ENCODE measurements at places on chromosomes 1 and 21. TPM values are rescaled to one million over a fixed set of nuclear protein-coding genes. Genes with fewer than 3 reads are reported as not detected.

DNA sequence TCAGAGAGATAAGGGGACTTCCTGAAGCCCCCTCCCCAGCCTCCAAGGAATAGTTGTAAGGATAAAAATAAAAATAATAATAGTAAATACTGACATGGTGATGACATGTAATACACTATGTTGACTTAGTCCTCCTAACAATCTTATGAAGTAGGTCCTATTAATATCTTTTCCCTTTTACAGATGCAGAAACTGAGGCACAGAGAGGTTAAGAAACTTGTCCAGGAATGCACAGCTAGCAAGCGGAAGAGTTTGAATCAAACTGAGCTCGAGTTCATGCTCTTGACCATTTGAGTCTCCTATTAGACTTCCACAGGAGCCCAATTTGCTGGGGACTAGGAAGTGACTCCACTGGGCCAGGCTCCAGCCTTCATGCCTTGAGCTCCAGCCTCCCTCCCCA is 194.8 kb downstream of the GRIK3 start:
- H3K36me3 ChIP-seq = no peaks in the 10 kb centered on the region
- H3K4me3 ChIP-seq = no peak overlapping the region
- no peak overlapping the region for H3K27ac ChIP-seq
- DNase-seq = no peak

Gene PKN2
- 45.5 TPM for total RNA-seq

DNA sequence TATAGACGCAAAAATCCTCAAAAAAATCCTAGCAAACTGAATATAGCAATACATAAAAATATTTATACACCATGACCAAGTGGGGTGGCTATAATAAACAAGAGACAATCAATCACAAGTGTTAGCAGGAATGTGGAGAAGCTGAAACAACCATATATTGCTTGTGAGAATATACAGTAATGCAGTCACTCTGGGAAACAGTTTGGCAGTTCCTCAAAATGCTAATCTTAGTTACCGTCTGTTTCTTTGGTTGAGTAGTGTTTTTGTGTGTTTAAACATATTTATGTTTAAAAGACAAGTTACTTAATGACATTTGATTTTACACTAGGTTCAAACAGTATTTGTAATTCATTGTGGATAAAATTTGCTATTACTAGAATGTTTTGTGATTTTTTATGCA is 792.0 kb downstream of the LTN1 start:
- no peaks in the 10 kb centered on the region for H3K4me1 ChIP-seq
- no peak overlapping the region for H3K27ac ChIP-seq
- no peak for DNase-seq
- H3K27me3 ChIP-seq = no peaks in the 10 kb centered on the region

- no peak overlapping the region for H3K4me3 ChIP-seq
- H3K27me3 ChIP-seq = no peaks in the 10 kb centered on the region
- H3K27ac ChIP-seq = no peak overlapping the region
These were observed 44.2 kb upstream of the EXOSC10 start for GRCh38 chr1:11143907-11144306.

Gene AIRE
- total RNA-seq = 0.18 TPM

Gene LAPTM5
- 10.7 TPM for total RNA-seq

GRCh38 chr1:15915991-15916390 is 59.9 kb downstream of the ZBTB17 start:
- peaks cover 10% of the 10 kb centered on the region for H3K4me1 ChIP-seq
- no peak overlapping the region for H3K27ac ChIP-seq
- no peak overlapping the region for H3K4me3 ChIP-seq

DNA sequence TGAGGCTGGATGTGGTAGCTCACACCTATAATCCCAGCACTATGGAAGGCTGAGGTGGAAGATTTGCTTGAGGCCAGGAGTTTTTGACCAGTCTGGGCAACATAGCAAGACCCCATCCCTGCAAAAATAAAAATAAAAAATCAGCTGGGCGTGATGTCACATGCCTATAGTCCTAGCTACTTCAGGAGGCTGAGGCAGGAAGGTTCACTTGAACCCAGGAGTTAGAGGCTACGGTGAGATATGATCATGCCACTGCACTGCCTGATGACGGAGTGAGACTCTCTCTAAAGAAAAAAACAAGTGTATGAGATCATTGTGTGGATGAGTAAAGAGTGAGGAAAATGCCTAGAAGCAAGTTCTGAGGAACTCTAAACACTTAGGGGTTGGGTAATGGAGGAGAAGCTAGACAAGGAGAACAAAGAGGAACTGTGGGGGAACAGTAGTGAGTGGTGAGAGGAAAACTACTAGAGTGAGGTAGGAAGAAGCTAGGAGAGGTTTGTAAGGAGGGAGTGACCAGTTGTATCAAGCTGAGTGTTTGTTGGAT is 17.0 kb downstream of the CLIC4 start:
- no peak for DNase-seq
- peaks cover 81% of the 10 kb centered on the region for H3K4me1 ChIP-seq
- no peaks in the 10 kb centered on the region for H3K36me3 ChIP-seq
- H3K27ac ChIP-seq = no peak overlapping the region
- H3K4me3 ChIP-seq = no peak overlapping the region

- no peaks in the 10 kb centered on the region for H3K27me3 ChIP-seq
- H3K4me3 ChIP-seq = no peak overlapping the region
- no peaks in the 10 kb centered on the region for H3K36me3 ChIP-seq
- no peak for DNase-seq
- no peak overlapping the region for H3K27ac ChIP-seq
These were observed 75.0 kb upstream of the EXO1 start for GRCh38 chr1:241772932-241773500.

Gene GRIK3
- 2.8 TPM for total RNA-seq

All from stomach (tissue), 19 donors.